ENCODE measurements at places on chromosomes 1 and 21. TPM values are rescaled to one million over a fixed set of nuclear protein-coding genes. Genes with fewer than 3 reads are reported as not detected.

- H3K4me3 ChIP-seq, result no peak overlapping the region
- no peaks in the 10 kb centered on the region for H3K36me3 ChIP-seq
- peaks cover 2% of the 10 kb centered on the region for H3K27me3 ChIP-seq
- no peaks in the 10 kb centered on the region for H3K4me1 ChIP-seq
Measured at GRCh38 chr1:201216395-201217085, 25.9 kb downstream of the IGFN1 start.

GRCh38 chr1:79322511-79323027 lies 316.0 kb upstream of the ADGRL4 start:
- H3K27ac ChIP-seq, result no peak overlapping the region
- H3K4me1 ChIP-seq, result no peaks in the 10 kb centered on the region
- H3K4me3 ChIP-seq, result no peak overlapping the region
- H3K36me3 ChIP-seq, result no peaks in the 10 kb centered on the region
- no peak for DNase-seq

The OR6N1 gene
- not detected for total RNA-seq

DNA sequence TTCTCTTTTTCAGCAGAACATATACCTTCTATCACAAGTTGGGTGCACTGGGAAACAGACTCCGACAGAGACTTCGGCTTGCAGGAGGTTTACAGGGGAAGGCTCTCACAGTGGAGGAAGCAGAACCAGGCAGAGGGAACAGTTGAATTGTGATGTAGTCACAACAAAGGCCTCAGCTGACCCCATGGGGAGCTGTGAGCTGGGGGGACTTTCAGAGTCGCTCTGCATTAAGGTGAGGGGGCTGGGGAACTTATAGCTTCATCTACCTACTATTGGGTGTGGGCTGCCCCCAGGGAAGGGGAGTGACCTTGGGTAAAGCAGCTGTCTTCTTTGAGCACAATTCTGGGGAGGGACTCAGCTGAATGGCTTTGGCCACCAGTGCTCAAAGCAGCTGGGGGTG lies 94.9 kb upstream of the POU3F1 start:
- H3K27ac ChIP-seq, result no peak overlapping the region
- H3K36me3 ChIP-seq, result no peaks in the 10 kb centered on the region
- no peaks in the 10 kb centered on the region for H3K27me3 ChIP-seq
- H3K4me1 ChIP-seq, result peaks cover 28% of the 10 kb centered on the region
- H3K4me3 ChIP-seq, result no peak overlapping the region

The BRINP3 gene
- total RNA-seq, result not detected

- no peak for DNase-seq
- no peaks in the 10 kb centered on the region for H3K36me3 ChIP-seq
Measured at GRCh38 chr1:154403261-154403943, 1.7 kb upstream of the IL6R start.

The PDZK1 gene
- total RNA-seq, result 0.28 TPM

The CRABP2 gene
- 156 TPM for total RNA-seq

The AIRE gene
- not detected for total RNA-seq

The YRDC gene
- 12.9 TPM for total RNA-seq

Data from neural progenitor cell (in vitro differentiated cells).